ENCODE measurements at places on chromosomes 4 and X.
A peak's percentile ranks its signal among the peaks of the same experiment; 100 is the strongest.

- DNase-seq, result no peak
Observed at GRCh38 chrX:134443461-134443860, 16.5 kb upstream of the HPRT1 start.

DNA sequence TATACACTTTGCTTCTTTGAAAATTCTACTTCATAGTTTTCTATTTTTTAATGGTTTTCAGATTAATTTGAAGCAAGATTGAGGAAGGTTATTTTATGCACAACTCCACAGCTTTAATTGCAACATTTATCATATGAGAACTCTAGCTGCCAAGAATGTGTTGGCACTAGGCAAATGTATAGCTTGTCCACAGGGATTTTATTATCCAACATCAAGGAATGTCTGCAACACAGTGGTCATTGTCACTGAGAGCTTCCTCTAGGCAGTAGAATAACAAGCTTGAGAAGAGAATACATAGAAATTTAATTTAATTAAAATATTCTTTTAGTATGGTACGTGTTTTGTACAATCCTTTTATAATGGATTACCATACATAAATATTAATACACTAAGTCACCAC lies 1600.8 kb downstream of the ARAP2 start:
- no peak for DNase-seq

DNA sequence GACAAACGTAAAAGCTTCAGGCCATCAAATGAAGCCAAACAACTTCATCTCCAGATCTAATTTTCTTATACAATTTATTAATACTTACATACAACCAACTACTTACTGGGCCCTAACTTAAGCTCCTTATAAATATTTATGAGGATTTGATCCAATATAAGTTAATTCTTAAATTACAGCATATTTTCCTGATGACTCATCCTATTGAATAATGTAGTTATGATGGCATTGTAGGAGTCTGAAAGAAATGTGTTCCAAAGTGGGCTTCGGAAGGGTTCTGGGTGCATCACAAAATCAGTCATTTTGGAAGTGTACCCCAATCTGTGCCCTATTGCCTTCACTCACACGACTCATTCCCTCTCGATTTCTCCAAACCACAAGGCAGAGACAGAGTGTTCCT lies 455.1 kb upstream of the CTSO start:
- no peak for DNase-seq

DNA sequence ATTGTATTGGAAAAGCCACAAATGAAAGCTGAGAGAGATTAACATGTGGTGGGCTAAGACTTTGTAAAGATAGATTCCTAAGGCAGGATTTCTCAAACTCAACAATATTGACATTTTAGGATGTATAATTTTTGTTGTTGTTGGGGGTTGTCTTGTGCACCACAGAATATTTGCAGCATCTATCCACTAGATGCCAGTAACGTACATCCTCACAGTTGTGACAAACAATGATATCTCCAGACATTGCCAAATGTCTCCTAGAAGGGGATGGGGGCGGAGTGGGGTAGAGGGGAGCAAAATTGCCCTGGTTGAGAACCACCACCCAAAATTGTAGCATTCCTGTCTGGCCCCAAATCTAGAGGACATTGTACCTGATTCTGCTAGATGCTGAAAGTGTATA lies 14.7 kb upstream of the CBR4 start:
- DNase-seq, result peak; percentile 21

DNA sequence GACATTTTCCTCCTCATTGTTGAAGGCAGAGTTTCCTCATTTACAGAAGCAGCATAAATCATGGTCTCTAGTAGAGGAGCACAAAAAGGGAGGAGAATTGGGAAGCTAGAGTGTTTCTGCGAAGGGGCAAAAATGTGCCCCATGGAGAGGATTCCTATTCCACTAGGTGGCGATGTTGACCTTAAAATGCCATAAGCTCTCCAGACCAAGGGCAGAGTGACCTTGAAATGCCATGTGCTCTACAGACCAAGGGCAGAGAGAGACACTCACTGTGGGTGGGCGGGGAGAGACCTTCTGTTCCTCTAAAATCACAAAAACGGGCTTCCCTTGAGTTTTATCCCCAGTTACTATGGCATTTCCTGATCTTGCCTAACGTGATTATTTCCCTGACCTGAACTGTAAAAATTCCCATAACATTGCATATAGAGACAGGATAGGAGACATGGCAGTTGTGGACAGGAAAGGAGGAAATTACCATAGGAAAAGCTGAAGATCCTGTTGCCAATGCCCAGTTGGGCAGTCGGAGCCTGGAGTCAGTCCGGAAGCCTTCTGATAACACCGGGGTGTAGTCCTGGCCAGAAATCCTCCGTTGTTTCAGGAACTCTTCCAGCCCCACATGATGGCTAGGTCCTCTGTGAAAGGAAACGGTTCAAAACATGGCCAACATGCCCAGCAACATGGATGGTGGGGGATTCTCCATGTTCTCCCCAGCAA lies 567.7 kb downstream of the MAGEB5 start:
- DNase-seq, result no peak

DNA sequence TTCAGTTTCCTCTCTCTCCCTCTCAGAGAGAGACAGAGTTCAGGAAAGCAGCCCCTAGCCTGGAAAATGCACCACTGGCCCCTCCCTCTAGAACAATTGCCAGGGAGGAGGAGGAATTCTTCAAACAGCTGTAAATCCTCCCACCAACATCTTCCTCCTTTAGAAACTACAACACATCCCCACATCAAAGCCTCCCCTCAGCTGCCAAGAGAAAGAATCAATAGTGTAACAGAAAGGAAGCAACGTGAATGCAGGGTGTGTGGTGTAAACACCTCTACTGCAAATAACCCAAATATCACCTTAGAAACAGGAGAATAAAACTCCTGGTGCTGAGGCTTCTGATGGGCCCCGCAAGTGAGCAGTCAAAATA lies 249.9 kb upstream of the GATB start:
- DNase-seq, result no peak

DNA sequence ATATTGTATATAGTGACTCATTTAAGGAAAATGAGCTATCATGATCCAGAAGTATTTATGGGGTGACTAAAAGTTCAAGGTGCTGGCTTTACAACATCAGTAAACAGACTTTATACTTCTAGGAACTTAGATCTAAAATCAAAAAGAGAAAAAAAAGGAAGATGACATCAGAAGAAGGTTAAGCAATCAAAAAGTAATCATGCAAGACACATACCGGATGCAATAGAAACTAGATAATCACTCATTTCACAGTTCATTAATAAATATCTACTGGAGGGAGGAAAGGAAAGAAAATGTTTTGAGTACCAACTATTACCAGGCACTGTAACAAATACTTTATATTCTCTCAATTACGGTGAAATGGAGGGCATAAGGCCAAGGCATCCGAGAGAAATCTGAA lies 276.4 kb downstream of the SPRY1 start:
- DNase-seq, result no peak

DNA sequence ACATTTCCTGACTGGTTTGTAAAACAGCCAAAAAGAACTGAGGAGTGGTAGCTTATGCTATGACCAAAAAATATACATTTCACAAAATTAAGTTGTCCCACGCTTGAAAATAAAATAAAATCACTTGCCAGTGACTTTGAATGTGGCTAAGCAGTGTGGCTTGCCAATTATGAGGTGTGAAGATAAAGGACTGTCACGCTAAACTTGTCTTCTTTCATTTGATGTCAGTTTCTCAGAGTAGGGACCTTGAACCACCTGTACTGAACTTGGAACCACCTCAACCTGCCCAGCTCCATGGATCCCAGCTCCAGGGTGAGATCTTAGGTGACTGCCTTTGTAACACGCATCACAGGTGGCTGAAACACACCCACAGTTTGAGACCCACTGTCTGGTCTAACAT lies 113.7 kb upstream of the TBL1X start:
- no peak for DNase-seq

DNA sequence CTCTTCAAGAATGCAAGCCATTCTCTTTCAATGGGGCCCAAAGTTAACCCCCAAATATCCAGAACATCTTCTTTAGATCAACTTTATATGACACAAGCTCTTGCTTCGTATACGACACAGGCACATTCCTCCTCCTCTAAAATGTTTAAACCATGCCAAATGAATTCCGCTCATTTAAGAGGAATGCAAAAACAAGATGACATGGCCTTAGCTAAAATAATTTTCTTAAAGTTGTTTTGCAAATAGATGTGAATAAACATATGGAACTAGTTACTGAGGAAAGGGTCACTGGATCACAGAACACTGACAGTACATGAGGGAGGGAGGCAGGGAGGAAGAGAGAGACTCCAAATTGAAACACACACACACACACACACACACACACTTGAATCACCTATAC lies 97.4 kb downstream of the RASL11B start:
- DNase-seq, result no peak

GRCh38 chrX:74451450-74452198 lies 30.3 kb downstream of the SLC16A2 start:
- no peak for DNase-seq

DNA sequence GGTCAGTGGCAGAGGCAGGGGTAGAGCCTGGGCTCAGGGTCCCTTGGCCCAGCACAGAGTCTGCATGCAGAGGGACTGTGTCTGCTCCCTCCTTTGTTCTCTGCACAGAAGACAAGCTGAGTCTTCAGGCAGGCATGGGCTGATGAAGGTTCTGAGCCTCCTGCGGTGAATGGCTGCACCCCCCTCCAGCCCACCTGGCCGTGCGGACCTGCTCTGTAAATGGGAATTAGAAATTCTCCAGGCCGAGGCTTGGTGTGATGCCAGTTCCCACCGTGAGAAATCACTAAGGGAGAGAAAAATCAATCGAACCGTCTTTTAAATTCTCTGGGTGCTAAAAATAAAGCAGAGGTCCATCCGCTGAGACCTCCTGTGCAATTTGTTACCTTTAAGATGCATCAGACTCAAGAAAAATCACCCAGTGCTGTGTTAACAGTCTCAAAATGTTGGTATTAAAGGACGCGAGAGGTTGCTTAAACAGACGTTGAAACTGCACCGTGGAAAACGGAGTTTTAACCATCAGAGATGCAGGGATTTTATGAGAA lies 96.0 kb downstream of the WFS1 start:
- no peak for DNase-seq

DNA sequence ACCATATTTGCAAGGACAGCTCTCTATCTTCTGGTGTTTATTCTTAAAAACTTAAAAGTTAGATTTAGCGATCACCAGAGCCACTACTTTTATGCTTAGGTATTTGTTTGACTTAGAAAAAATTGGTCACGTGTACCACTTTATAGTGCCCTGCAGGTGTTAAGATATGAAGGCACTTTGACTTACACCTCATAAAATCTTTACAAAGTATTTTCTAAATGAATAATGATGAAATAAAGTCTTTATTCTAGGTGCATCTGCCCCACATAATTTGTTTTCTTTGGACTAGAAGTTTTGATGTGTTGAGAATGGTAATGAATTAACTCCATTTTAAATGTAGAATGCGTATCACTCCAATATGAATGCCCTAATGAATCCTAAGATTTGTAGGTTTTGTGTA lies 2.9 kb downstream of the FMR1 start:
- no peak for DNase-seq

- DNase-seq, result no peak
Observed at GRCh38 chr4:137644201-137644600, 111.9 kb upstream of the PCDH18 start.

DNA sequence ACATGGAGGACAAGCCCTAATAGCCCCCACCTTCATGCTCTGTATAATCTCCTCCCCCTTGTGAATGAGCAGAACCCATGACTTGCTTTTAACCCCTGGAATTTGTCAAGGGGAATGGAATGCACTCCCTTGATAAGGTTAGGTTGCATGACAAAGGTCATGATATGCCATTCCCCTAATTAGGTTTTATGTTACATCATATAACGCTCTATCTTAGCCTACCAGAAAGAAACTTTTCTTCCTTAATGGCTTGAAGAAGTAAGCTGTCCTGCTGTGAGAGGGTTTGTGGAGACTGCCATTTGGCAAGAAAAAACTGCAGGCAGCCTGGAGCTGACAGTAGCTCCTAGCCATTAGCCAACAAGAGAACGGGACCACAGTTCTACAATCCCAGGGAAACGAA lies 399.8 kb upstream of the MAD2L1 start:
- DNase-seq, result no peak

DNA sequence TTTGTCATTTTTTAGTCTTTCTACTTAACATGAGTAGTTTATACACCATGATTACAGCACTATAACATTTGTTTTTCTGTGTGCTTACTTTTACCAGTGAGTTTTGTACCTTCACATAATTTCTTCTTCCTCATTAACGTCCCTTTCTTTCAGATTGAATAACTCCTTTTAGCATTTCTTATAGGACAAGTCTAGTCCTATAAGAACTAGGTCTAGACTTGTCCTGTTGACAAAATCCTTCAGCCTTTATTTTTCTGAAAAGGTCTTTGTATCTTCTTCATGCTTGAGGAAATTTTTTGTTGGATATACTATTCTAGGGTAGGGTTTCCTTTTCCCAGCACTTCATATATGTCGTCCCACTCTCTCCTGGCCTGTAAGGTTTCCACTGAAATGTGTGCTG lies 253.3 kb upstream of the ARHGAP24 start:
- no peak for DNase-seq

GRCh38 chr4:113822555-113823290 lies 61.2 kb upstream of the CAMK2D start:
- no peak for DNase-seq

- no peak for DNase-seq
Observed at GRCh38 chr4:6506616-6507140, 34.3 kb upstream of the PPP2R2C start.

DNA sequence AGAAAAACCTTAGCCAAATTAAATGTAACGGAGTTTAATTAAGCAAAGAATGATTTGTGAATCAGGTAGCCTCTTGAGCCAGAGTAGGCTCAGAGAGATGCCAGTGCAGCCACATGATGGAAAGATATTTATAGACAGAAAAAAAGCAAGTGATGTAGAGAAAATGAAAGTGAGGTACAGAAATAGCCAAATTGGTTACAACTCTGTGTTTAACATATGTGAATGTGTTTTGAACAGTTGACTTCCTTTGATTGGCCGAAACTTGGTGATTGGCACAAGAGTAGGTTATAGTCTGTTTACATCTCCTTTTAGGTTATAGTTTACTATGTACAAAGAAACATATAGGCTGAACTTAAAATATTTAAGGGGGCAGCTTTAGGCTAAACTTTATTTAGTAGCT lies 459.9 kb upstream of the BOD1L1 start:
- peak; percentile 12 for DNase-seq

DNA sequence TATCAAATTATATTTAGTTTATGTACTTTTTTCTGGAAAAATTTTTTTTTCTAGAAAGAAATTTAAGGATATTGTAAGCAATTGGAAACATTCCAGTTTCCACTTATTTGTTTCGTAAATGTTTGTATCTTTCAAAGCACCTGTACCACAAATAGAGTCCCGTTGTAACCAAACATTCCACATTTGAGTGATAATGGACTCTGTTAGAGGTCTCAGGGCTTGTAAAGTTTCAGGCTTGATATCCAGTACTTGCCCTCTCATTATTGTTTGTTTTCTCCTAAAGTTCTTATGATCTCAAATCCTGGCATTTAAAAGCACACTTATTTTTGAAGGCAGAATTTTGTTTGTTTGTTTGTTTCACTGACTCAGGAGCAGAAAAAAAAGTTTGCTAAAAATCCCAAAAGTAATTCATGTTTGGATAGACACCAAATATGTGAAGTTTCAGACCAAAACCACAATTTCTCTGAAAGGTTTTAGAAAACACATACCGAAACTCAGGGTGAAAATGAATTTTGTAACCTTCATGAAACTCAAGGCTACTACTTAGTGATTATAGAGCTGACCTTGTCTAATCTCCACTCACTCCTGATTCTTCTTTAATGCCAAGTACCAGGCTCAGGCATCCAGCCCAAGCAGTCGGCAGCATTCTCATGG lies 5.7 kb upstream of the TMEM192 start:
- no peak for DNase-seq

GRCh38 chr4:13525606-13526281 lies 18.6 kb downstream of the NKX3-2 start:
- peak; percentile 4 for DNase-seq

GRCh38 chr4:147969573-147970385 lies 237.9 kb downstream of the ARHGAP10 start:
- no peak for DNase-seq
